ENCODE measurements at places on chromosomes 12 and 14. TPM values are rescaled to one million over a fixed set of nuclear protein-coding genes. Genes with fewer than 3 reads are reported as not detected.

- H3K4me1 ChIP-seq: peaks cover 6% of the 10 kb centered on the region
- DNase-seq: peak; percentile 90
- H3K27me3 ChIP-seq: no peaks in the 10 kb centered on the region
- no peak overlapping the region for H3K4me3 ChIP-seq
- no peak overlapping the region for H3K27ac ChIP-seq
These were observed 22.3 kb downstream of the DCAF4 start for GRCh38 chr14:72948481-72949138.

DNA sequence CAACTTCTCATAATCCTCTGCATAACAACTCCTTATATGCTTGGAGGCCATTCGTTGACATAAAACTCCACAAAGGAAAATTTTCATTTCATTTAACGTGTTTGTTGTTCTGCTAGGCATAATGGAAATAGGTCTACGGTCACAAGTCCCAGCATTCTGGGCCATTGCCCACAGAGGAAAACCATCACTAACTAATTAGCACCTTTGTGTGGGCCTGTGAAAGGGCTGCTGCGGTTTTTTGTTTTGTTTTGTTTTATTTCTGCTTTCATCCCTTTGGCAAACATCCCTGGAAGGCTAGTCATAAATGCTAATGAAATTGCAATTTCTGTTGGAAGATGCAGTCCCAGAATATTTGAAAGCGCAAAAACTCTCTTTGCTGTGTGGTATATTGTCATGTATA, 180.3 kb downstream of the RMST start:
- no peak overlapping the region for H3K27ac ChIP-seq
- no peaks in the 10 kb centered on the region for H3K36me3 ChIP-seq
- no peak for DNase-seq
- H3K4me1 ChIP-seq: no peaks in the 10 kb centered on the region
- H3K27me3 ChIP-seq: no peaks in the 10 kb centered on the region

The TTC6 gene
- total RNA-seq: not detected

- H3K4me1 ChIP-seq: no peaks in the 10 kb centered on the region
- H3K27ac ChIP-seq: no peak overlapping the region
- DNase-seq: no peak
- no peak overlapping the region for H3K4me3 ChIP-seq
- peaks cover 15% of the 10 kb centered on the region for H3K27me3 ChIP-seq
These were observed 580 bp downstream of the KRT75 start for GRCh38 chr12:52433501-52434080.

The LPCAT3 gene
- 29.5 TPM for total RNA-seq

- H3K27me3 ChIP-seq: no peaks in the 10 kb centered on the region
- H3K4me1 ChIP-seq: peaks cover 20% of the 10 kb centered on the region
- peak; percentile 89 for DNase-seq
- peak overlapping the region; percentile 99 for H3K27ac ChIP-seq
- H3K36me3 ChIP-seq: peaks cover 39% of the 10 kb centered on the region
- H3K4me3 ChIP-seq: peak overlapping the region; percentile 68
These were observed 84.1 kb upstream of the RESF1 start for GRCh38 chr12:31874961-31875608.

The MYBPC1 gene
- not detected for total RNA-seq

GRCh38 chr12:23944067-23944466, 5.4 kb downstream of the SOX5 start:
- peaks cover 2% of the 10 kb centered on the region for H3K27me3 ChIP-seq
- no peaks in the 10 kb centered on the region for H3K4me1 ChIP-seq
- DNase-seq: no peak
- H3K4me3 ChIP-seq: no peak overlapping the region

The AJUBA gene
- total RNA-seq: 2.4 TPM

The ADCY4 gene
- 1.6 TPM for total RNA-seq

The CABP1 gene
- 0.16 TPM for total RNA-seq

- no peak for DNase-seq
- no peak overlapping the region for H3K4me3 ChIP-seq
- H3K27me3 ChIP-seq: peaks cover 5% of the 10 kb centered on the region
- no peaks in the 10 kb centered on the region for H3K4me1 ChIP-seq
These were observed 127.7 kb upstream of the CAND1 start for GRCh38 chr12:67141296-67142018.

DNA sequence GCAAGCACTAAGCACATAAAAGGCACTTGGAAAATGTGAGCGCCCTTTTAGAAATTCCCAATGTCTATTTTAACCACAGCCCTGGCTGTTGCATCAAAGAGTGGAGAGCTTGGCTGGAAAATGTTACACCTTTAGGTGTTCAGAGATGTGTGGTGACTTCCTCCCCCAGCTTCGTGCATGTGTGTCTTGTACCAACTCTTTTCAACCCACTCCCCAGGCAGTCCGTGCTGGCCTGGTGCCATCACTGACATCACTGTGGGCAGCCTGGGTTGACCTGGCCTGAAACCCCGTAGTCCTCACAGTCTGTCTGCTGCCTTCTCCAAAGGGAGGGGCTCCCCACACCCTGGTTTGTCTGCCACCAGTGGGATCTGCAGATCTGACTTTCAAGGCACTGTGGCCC, 101.8 kb downstream of the SCARB1 start:
- peaks cover 13% of the 10 kb centered on the region for H3K4me1 ChIP-seq
- H3K27ac ChIP-seq: peak overlapping the region; percentile 34
- peak overlapping the region; percentile 28 for H3K4me3 ChIP-seq
- H3K36me3 ChIP-seq: peaks cover 8% of the 10 kb centered on the region
- no peak for DNase-seq
- H3K27me3 ChIP-seq: peaks cover 9% of the 10 kb centered on the region

DNA sequence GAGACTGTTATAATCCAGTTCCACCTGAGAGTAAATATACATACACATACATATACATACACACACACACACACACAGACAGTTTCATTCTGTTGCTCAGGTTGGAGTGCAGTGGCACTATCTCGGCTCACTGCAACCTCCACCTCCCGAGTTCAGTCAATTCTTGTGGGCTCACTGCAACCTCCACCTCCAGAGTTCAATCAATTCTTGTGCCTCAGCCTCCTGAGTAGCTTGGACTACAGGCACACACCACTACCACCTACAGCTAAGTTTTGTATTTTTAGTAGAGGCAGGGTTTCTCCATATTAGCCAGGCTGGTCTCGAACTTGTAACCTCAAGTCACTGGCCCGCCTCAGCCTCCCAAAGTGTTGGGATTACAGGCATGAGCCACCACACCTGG, 8.9 kb upstream of the PHLDA1 start:
- no peak for DNase-seq
- H3K4me1 ChIP-seq: peaks cover 11% of the 10 kb centered on the region
- H3K27ac ChIP-seq: no peak overlapping the region

Data from activated CD4-positive, alpha-beta T cell treated with anti-CD3 and anti-CD28 coated beads, Interleukin-2, amount 10 ng/mL, durations not matched to agents 24 days and 14 days (primary cell).